ENCODE measurements at places on chromosomes 1 and 21. TPM values are rescaled to one million over a fixed set of nuclear protein-coding genes. Genes with fewer than 3 reads are reported as not detected.

- DNase-seq: no peak
Observed at GRCh38 chr1:48500541-48501450, 28.8 kb upstream of the SPATA6 start.

- DNase-seq: no peak
Observed at GRCh38 chr1:228276174-228276831, 68.5 kb downstream of the OBSCN start.

Gene KRTAP21-2
- total RNA-seq: not detected

DNA sequence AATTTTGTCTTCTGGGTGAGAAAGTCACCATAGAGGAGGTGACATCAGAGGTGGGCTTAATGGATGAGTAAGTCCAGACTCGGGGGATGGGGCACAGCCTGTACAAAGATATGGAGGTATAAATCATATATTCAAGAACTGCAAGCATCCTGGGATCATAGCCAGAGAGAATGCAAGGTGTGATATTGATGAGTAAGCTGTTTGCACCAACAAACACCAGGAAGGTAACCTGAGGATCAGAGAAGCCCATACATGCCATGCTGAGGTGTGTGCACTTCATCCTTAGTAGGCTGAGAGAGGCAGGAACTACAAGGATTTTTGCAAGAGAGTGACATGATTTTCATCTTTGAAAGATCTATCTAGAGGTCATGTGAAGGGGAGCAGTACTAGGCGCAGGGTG, 306.4 kb downstream of the HHAT start:
- DNase-seq: no peak
